ENCODE measurements at places on chromosomes 11 and 22. TPM values are rescaled to one million over a fixed set of nuclear protein-coding genes. Genes with fewer than 3 reads are reported as not detected.

DNA sequence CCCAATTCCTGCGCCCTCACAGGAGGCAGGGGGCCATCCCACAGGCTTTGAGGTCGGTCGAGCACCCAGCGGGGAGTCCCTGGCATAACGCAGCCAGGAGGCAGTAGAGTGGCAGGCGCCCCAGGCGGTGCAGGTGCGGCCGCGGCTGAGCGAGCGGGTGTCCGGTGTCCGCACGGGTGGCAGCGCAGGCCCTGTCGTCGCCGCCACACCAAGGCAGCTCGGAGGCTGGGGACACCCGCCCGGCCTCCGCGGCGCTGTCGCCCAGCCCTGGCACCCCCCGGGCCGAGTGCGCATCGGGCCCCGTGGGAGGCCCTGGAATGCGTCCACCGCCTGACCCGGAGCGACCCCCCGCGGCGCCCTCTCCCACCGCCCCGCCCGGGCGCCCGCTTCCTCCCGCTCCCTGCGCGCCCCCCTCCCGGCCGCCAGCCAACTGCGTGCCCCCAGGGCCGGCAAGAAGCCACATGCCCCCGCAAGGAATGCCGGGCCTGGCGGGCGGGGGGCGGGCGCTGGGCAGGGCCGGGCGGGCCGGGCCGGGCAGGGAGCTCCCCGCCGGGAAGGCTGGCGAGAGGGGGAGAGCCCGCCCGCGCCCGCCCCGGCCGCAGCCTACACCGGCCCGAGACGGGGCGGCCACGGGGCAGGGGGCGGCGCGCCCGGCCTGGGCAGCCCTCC lies 33.9 kb downstream of the PRDM11 start:
- DNase-seq, result no peak

DNA sequence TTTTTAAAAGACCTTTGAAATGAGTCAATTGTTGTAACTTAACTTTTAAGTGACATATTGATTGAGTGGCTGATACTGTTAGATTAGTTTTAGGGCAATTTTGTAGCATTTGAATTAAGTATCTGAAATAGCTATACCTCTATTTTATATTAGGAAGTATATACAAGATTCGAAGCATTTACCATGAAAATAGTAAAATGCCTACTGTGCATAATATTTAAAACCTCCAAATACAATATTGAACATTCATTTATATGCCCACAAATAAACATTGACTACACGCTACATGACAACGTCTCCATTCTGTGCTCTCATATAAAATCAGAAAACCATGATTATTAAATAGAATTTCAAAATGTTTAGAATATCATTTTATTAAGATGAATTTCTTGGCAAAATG lies 14.5 kb downstream of the SOX6 start:
- DNase-seq, result no peak

DNA sequence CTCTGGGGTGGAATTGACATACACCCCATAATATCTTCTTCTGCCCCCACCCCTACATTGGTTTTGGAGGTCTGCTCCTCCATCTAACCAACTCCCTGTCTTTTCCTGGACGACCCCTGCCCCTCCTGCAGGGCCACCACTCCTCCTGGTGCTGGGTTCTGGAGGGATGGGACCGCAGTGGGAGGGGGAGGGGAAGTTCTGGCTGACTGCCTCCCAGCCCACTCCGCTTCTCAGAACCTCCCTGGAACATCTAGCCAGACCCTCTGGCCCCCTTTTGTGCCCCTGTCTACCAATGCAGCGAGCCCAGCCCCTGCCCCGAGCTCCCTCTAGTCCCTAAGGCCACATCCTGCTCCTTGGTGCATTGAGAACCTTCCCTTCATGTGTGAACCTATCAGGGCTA lies 1.2 kb downstream of the MYRF start:
- no peak for DNase-seq

GRCh38 chr11:19453651-19454257 lies 213.0 kb upstream of the E2F8 start:
- no peak for DNase-seq

LRRC56 gene
- total RNA-seq, result 2.1 TPM

DNA sequence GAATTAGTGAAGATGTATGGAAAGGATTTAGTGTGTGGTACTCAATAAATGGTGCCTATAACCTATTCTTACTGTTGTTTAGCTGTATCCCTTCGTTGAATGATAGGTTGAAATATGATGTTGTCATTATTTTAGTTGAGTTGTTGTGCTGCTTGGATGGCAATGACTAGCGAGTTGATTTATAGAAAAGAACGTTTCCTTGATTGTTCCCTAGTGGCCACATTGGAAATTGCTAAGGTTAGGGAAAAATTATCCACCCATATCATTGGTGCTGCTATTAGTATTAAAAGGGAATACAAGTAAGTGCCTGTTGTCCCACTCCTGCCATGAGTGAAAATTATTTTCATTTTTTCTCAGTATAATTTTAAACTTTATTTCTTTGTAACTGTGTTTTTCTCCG lies 14.5 kb downstream of the EMSY start:
- no peak for DNase-seq

MYOD1 gene
- total RNA-seq, result not detected

DNA sequence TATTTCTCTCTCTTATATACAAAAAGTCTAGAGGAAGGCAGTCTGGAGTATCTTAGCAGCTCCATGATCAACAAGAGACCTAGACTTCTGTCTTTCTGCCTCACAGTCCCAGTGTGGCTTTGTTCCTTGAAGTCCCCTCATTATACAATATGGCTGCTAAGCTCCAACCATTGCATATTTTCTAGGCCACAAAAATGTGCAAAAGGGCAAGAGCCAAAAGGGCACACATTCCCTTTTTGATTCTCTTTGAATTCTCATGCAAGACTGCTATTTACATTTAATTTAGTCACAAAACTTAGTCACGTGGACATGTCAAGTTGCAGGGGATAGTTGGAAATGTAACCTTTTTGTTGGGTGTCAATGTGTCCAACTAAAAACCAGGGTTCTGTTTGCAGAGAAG lies 64.2 kb upstream of the OLFML1 start:
- no peak for DNase-seq

- DNase-seq, result no peak
Measured at GRCh38 chr22:17233348-17234043, 14.3 kb upstream of the ADA2 start.

- no peak for DNase-seq
Measured at GRCh38 chr22:26635117-26635516, 13.4 kb downstream of the CRYBA4 start.

GRCh38 chr11:108973402-108974162 lies 308.7 kb downstream of the DDX10 start:
- no peak for DNase-seq

SOX6 gene
- not detected for total RNA-seq

DNA sequence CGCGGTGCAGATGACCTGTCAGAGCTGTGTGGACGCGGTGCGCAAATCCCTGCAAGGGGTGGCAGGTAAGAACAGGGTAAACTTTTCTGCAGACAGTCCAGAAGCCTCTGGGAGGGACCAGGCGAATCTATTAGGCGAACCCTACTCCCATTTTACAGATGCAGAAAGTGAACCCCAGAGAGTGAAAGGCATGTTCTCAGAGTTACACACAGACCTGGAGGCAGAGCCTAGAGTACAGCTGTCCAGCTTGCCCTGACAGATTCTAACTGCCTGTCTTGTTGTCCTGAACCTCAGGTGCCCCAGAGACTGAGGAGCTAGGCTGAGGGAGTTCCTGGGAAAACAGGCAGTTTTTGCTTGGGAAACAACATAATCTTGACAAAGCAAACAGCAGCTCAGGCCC lies 665 bp downstream of the CCS start:
- no peak for DNase-seq

PIH1D2 gene
- total RNA-seq, result not detected

DNA sequence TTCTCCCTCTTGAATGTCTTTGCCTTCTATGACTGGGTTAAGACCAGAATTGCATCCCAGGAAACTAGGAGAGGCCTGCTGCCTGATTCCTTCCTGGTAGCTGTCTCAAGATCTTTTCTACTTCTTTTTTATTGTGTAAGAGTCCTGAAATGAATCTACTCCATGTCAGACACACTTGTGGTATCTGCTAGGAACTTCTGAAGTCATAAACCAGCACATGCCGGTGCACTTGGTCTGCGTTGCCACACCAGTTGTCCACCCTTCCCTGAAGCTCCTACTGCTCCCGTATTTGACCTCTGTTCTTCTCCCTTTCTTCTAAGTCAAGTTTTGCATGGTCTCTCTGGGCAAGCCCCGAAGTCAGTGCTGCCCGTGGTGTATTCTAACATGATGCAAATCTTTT lies 644.2 kb downstream of the ETS1 start:
- no peak for DNase-seq

DNA sequence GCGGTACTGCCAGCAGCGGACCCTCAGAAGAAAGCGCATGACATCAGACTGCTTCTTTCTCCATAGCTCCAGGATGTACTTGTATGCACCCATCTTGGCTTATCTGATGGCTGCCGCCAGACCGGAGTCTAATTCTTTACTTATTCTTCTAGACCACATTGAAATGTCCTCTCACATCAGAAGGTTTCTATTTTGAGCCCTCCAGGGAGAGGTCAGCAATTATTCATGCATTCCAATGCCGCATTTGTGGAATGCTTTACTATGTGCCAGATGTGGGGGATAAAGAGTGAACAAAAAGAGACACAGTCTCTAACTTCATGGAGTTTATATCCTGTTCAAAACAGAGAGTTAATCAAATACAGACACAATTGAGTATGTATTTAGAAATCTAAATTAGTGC lies 230.1 kb downstream of the MIAT start:
- no peak for DNase-seq

HORMAD2 gene
- total RNA-seq, result 0.09 TPM

DNA sequence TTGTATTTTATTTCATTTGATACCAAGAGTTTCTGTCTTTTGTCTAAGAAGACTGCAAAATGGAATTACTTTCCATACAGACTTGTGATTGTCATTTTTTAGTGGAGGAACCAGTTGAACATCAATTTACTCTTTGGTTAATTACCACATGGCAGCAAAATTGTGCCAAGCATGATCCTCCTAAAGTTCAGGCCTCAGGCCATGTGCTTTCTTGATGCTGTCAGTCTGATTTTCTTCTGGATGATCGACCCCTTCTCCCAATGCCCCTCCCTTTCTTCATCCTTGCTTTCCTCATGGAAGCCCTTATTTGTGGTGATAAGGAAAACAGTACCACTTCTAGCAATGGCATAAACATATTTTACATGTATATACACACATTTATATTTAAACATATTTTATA lies 76.2 kb downstream of the SVIP start:
- DNase-seq, result no peak

- no peak for DNase-seq
Measured at GRCh38 chr11:10041748-10042446, 252.1 kb downstream of the SBF2 start.

CRYBB3 gene
- total RNA-seq, result not detected

GRCh38 chr11:30585125-30585891 lies 845 bp downstream of the MPPED2 start:
- DNase-seq, result no peak

GRCh38 chr11:16034074-16034473 lies 322.3 kb downstream of the SOX6 start:
- no peak for DNase-seq

HOATZ gene
- total RNA-seq, result not detected

DNA sequence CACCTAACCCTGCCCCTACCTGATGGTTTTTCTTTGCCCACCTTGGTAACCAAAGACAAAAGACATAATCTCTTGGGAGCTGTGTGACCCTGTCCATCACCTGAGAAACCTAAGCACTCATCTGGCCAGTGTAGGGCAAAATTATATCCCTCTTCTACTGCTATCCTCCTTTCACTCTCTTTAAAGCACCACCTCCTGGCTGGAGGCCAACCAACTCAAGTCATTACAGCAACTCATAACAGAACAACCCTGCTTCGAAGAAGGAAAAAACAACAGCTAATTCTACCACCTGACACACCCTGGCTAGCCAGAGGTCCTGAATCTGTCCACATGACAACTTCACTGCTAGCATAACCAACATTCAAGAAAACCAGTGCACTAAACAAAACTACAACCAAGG lies 45.5 kb downstream of the GAS2 start:
- DNase-seq, result no peak

GRCh38 chr11:111934306-111934705 lies 2.8 kb upstream of the DIXDC1 start:
- DNase-seq, result peak; percentile 14

GRCh38 chr11:121417055-121417551 lies 35.0 kb upstream of the SORL1 start:
- DNase-seq, result peak; percentile 76

- DNase-seq, result no peak
Measured at GRCh38 chr22:23398701-23399366, 181.3 kb downstream of the IGLL1 start.

- DNase-seq, result no peak
Measured at GRCh38 chr11:528166-528814, 7.1 kb downstream of the HRAS start.

Measured in activated CD8-positive, alpha-beta memory T cell treated with anti-CD3 and anti-CD28 coated beads, Interleukin-2, amount 10 ng/mL, durations not matched to agents 7 days and 5 days (primary cell).